K562 (cell line): ENCODE measurements at places on chromosomes 6 and 20.

DNA sequence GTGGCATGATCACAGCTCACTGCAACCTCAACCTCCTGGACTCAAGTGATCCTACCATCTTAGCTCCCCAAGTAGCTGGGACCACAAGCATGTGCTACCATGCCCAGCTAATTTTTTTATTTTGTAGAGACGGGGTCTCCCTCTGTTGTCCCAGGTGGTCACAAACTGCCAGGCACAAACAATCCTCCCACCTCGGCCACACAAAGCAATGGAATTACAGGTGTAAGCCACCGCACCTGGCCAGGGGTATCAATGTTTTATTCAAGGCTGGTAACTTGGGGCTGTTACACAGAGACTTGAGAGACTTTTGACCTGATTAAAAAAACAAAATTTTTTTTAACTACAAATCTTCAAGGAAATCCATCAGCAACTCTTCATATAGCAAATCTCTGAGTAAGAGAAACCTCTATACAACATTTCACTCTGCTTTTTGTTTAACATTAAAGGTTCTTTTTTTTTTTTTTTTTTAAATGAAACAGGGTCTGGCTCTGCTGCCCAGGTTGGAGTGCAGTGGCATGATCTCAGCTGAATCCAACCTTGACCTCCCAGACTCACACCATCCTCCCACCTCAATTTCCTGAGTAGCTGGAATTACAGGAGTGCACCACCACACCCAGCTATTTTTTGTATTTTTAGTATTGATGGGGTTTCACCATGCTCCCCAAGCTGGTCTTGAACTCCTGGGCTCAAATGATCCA lies 5.9 kb downstream of the EIF2S2 start:
- no peak for DNase-seq

DNA sequence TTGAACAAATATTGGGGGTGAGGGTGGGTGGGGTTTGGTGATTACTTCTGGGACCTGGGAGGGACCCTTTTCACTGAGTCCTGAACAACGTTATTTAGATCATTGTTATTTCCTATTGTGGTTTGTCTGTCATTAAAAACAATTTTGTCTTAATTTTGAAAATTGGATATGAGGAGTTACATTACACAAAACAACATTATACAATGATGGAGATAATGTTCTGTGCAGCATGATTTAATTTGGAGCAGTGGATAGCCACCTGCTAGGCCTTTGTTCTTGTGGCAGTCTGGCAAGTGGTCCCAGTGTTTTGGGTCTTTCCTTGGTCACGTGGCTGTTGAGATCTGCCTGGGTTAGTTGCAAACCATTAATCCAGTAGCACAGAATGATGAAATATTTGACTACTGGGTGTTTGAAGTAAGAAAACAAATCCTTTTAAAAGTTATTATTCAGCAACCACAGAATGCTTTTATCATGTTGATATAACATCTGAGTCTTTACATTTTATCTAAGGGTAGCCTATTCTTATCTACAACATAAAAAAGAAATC lies 172.8 kb downstream of the CDKAL1 start:
- no peak for DNase-seq

DNA sequence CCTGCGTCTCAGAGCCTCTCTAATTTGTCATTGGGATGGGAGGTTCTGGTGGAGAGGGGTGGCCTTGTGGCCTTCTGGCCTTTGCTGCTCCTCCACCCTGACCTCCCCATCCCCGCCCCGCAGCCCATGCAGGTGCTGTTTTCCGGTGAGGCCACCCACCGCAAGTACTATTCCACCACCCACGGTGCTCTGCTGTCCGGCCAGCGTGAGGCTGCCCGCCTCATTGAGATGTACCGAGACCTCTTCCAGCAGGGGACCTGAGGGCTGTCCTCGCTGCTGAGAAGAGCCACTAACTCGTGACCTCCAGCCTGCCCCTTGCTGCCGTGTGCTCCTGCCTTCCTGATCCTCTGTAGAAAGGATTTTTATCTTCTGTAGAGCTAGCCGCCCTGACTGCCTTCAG lies 171.8 kb upstream of the RNF24 start:
- DNase-seq = no peak

GRCh38 chr6:21327326-21328112 lies 266.0 kb upstream of the SOX4 start:
- DNase-seq = no peak

- no peak for DNase-seq
Observed at GRCh38 chr20:58360936-58361335, 28.1 kb upstream of the VAPB start.

- DNase-seq = no peak
Observed at GRCh38 chr6:143107440-143107839, 46.8 kb downstream of the AIG1 start.

DNA sequence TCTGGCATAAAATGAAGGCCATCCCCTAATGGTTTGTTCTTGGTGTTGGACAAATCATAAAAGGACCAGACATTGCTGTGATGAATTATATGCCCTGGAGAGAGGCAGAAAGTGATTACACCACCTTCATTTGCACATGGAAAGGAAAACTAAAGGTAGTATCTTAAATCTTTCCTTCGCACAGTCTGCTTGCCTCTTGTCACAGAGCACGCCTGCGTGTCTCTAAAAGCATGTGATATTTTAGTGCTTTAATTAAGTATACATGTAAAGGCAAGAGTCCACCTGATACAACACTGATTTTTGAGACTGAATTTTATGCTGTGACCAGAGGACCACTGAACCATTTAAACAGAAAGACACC lies 28.8 kb upstream of the PLAGL1 start:
- DNase-seq = no peak

GRCh38 chr20:4805663-4806449 lies 84.1 kb downstream of the PRND start:
- DNase-seq = no peak

GRCh38 chr20:1628621-1629020 lies 8.8 kb upstream of the SIRPB1 start:
- DNase-seq = no peak

- DNase-seq = no peak
Observed at GRCh38 chr6:22737331-22737730, 168.0 kb downstream of the HDGFL1 start.

- no peak for DNase-seq
Observed at GRCh38 chr6:56534680-56535419, 107.8 kb downstream of the DST start.

GRCh38 chr6:40894962-40895799 lies 143.8 kb downstream of the UNC5CL start:
- peak; percentile 57 for DNase-seq

DNA sequence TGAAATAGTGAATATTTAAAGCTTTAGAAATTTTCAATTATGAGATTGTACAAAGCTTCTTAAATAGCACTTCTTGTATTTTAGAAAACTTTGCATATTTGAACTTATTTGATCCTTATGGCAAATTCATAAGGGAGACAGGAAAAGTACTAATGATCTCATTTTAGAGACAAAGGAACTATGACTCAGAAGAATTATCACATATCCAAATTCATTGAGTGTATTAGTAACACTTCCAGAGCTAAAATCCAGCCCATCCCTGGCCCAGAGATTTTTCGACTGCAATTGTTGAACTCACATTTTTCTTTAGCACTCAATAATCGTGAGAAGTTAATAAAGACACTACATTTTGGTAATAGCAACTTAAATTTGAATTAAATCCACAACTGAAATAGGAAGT lies 704.3 kb downstream of the EPM2A start:
- no peak for DNase-seq

DNA sequence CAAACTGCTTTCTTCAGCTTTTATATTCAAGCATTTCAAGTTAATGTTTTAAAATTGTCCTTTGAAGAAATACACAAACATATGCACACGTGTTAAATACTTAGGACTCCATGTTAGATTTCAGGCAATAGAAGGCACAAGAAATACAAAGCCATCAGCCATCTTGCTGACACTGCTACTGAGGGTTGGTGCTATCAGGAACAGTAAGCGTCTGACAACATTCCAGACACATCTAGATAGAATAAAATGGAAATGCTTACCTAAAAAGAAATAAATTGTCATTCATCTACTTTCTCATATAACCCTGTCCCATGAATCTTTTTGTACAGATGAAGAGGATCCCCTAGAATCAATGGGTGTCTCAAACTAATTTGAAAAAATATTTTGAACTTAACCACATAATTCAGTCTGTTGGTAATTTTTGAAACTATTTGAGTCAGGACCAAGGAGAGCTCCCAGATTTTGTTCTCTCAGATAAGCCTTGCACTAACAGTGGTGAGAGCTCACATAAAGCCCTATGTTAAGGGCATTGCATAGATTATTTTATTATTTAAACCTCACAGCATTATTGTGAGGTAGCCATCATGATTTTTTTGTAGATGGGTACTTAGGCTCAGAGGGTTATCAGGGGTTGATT lies 631.1 kb upstream of the POU3F2 start:
- no peak for DNase-seq

DNA sequence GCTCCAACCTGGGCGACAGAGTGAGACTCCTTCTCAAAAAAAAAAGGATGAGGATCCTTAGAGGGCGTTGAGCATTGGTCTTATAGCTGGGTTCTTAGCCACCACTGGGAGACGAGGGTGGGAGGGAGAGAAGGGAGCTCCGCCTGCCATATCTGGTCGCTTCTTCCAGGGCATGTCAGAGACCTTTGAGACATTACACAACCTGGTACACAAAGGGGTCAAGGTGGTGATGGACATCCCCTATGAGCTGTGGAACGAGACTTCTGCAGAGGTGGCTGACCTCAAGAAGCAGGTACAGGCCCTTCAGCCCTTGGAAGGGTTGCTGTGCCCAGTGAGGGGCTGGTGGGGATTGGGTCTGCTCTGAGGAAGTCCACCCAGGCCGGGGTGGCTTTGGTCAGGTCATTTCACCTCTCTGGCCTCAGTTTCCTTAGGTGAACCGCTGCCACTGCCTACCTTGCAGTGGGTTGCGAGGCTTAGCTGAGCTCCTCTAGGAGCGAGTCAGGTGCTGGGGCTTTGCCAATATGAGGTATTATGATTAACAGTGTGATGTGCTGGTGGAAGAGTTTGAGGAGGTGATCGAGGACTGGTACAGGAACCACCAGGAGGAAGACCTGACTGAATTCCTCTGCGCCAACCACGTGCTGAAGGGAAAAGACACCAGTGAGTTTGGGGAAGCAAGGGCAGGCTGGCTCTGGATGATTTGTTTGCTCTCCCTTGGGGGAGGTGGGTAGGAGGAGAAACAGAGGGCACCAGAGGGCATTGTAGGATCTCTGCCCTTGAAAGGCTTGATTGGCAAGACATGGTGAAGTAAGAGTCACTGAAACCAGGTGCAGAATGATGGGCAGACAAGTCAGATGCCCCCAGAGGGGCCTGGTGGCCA lies 8.5 kb downstream of the CNPY3 start:
- DNase-seq = no peak

- DNase-seq = no peak
Observed at GRCh38 chr6:137958811-137959565, 91.9 kb downstream of the TNFAIP3 start.

GRCh38 chr6:41503827-41504465 lies 42.2 kb upstream of the FOXP4 start:
- no peak for DNase-seq

GRCh38 chr6:134240665-134241431 lies 77.1 kb downstream of the SGK1 start:
- no peak for DNase-seq

DNA sequence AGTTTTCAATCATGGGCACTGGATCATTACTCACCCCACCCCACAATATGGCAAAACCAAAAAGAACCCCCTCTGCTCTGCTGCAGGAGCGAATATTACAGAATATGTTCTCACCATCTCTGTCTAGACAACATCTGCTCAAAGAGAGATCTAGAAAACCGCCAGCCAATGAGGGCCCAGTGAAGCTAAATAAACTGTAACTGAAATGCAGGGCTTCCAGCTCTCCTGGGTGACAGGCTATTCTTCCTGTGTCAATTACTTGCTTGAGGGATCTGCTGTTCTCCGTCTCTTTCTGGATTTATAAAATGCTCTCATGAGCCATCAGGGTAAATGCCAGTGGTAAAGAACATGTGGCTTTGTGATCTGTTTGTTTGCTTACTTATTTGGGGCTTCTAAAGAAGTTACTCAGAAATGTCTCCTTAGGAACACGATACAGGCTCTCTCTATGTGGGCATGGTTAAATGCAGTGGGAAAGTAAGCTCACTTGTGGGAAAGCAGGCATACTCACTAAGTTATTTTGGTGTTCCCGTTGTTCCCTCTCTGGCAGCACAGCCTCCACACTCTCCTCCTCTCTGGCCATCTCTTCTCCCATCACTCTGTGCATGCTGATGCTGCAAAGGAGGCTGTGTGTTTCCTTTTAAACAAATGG lies 44.8 kb downstream of the TTI1 start:
- no peak for DNase-seq

- no peak for DNase-seq
Observed at GRCh38 chr20:47355489-47356219, 845 bp downstream of the ZMYND8 start.

DNA sequence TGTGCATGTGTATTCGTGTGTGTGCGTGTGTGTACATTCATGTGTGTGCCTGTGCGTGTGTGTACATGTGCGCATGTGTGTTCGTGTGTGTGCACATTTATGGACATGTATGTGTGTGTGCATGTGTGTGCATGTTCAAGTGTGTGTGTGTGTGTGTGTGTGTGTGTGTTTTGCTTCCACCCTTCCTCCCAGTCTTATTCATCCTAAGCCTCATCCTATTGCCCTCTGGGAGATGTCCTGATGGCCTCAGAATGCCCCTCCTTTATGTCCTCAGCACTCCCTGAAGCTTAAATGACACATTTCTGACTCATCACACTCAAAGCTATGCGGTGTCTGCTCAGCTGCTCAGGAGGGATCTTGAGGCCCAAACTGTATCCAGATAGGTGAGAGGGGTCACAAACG lies 76.6 kb upstream of the CCDC167 start:
- no peak for DNase-seq

DNA sequence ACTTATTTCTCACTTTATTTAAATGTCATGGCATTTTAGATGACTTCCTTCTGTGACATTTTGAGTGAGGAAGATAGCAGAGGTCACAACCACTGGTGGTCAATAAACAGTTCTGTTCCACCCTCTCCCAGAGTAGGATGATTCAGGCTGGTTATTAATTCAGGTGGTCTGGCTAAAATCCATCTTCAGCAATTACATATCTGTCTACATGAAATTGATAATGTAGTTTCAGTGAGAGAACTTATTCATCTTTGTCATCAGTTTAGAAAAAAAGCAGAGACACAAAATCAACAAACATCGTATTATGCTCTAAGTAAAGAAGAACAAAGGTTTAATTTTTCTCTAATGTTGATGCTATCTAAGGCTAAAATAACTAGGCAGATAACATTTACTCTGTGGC lies 525.5 kb downstream of the TENT5A start:
- no peak for DNase-seq
